ENCODE measurements at places on chromosomes 4 and X.

- no peak for DNase-seq
Observed at GRCh38 chr4:21641696-21642095, 306.9 kb downstream of the KCNIP4 start.

DNA sequence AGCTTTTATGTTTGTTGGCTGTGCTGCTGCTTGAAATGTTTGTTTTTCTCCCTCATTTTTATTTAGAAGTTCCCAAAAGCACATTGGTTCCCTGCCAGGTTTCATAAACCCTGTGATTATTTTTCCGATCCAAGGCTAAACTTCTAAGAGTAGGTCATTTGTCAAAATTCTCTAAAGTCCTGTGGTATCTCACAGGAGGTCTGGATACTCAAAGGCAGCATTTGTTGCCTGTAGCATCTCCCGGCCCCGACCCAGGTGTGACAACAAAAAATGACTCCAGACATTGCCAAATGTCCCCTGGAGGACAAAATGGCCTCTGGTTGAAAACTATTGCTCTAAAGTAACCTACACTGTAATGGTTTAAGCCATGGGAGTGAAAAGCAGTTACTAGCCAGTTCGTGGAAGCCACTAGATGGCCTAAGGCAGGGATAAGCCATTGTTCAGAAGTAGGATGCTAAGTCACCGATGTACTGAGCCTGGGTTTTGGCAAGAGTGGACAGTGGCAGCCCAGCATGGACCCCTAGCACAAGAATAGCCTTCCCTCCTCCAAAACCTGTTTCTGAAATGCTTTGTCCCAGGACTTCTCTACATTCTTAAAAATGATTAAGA lies 256.1 kb downstream of the THOC2 start:
- DNase-seq = no peak

- no peak for DNase-seq
Observed at GRCh38 chr4:152776352-152776751, 3.2 kb downstream of the TIGD4 start.

GRCh38 chr4:3227878-3228675 lies 20.9 kb upstream of the MSANTD1 start:
- no peak for DNase-seq

Measured in pancreas (tissue), 10 donors.